NCI-H1092 (cell line): ENCODE measurements at places on chromosomes 2 and 18.

DNA sequence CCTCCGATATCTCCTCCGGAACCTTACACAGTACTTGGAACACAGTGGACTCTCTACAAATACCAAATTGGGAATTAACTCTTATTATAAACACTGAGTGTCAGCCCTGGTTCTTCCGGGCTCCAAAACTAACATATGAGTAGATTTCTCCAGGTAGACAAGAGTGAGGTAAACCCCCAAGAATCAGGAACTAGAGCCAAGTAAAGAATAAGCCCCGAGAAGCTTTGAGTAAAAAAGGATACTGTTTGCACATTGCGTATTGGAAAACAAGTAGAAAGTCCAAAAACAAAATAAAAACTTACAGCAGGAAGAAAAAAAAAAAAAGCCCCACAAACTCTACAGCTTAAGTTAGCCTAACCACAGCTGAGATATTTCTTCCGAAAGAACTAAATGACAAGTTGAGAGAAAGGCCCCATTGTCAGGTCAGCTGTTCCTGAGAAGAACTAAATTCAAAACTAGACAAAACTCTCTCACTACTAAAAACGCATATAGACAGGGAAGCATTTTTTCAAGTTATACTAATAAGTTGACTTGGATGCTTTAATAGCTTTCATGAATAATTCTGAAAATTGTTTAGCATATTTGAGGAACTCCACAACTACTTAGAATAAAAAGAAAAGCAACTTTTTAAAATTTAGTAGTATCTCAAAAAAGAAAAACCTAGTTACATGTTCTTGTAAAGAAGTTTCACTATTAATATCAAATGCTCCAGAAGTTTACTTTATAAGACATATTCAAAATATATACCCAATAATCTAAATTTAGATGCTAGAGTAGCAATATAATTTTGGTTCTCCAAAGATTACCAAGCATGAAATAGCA is 4.3 kb upstream of the HAAO start:
- DNase-seq, result no peak

- no peak for DNase-seq
These were observed 1453.1 kb upstream of the SLC39A10 start for GRCh38 chr2:194203898-194204297.

DNA sequence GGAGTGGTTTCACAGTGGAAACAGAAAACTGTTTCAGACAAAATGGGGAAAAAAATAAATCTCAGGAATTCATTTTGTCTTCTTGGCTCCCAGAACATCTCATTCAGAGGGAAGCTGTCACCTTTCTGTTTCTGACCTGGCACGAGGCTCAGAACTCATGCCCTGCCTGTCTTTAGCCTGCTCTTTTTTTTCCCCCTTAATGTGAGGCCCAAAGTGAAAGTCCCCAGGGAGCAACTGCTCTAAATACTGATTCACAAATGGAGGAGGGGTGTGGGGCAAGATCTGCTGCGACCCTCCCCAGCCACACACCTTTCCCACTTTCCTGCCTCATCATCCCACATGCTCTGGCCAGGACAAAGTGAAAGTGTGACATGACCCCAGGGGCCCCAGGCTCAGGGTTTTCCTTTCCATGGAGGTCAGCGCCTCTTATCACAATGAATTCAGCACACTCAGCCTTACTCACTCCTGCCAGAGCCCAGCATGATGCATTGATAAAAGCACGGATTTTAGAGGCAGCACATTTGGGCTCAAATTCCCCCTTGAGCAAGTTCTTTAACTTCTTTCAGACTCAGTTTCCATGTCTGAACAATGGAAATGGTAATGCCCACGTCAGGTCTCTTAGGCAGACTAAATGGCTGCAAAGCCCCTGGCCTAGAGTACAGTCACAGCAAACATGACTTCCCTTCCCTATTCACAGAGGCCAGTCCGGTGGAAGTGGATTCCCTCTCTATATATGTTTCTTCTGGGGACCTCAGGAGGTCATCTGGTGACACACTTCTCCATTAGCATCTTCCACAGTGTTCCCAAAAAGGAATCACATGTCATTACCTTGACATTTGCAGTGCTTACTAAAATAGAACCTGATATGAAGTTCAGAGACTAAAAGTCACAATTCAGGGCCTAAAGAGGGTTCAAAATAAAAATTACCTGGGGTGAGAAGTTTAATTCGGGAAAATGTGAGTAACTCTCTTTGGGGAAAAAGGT is 55.3 kb upstream of the TMEM163 start:
- no peak for DNase-seq

GRCh38 chr2:176268976-176269318 is 295 bp upstream of the MTX2 start:
- DNase-seq, result no peak

DNA sequence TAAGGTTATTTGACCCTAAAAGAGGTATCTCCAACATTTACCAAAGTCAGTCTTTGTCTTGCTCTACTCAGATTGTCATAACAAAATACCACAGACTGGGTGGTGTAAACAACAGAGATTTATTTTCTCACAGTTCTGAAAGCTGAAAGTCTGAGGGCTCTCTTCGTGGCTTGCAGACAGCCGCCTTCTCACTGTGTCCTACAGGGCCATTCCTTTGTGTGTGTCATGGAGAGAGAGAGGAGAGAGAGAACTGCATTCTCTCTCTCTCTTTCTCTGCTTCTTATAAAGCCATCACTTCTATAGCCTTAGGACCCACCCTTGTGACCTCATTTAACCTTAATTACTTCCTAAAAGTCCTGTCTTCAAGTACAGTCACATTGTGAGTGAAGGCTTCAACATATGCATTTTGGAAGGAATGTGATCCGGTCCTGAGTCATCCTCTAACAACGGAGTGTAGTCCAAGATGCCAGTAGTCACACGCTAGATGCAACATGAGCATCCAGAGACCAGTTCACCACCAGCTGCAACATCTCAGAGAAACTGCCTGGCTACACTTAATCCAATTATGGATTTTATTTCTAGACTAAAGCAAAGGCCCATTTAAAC is 130.2 kb downstream of the CD226 start:
- DNase-seq, result no peak

- no peak for DNase-seq
These were observed 531.2 kb upstream of the VRK2 start for GRCh38 chr2:57515366-57515765.

DNA sequence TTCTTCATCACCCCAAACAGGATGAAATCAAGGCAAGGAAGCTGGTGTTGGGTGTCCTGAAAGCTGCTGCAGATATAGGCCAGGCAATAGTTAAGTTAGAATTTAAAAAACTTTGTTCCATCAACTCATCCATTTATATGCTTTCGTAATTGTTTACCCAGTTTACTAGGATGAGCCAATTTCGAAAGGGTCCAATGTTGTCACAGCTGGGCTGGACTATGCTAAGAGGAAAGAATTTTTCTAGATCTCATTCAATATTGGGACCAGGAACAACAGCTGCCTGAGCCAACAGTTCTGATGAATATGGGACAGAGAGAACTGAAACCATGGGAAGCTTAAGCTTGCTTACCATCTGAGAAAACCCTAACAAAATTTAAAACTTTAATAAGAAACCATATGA is 21.6 kb upstream of the SP3 start:
- DNase-seq, result no peak

- no peak for DNase-seq
These were observed 48.2 kb downstream of the CXCR4 start for GRCh38 chr2:136069773-136070172.

GRCh38 chr18:58407649-58408407 is 221.1 kb downstream of the ALPK2 start:
- no peak for DNase-seq

GRCh38 chr2:58030771-58031170 is 15.8 kb upstream of the VRK2 start:
- DNase-seq, result no peak

GRCh38 chr2:9821805-9822445 is 21.3 kb upstream of the TAF1B start:
- DNase-seq, result no peak

- DNase-seq, result no peak
These were observed 43.5 kb upstream of the LRRTM1 start for GRCh38 chr2:80348078-80348477.

- DNase-seq, result no peak
These were observed 98.4 kb downstream of the PLEKHM3 start for GRCh38 chr2:207926989-207927300.

- no peak for DNase-seq
These were observed 34.4 kb upstream of the RAPGEF4 start for GRCh38 chr2:172701250-172701649.

- DNase-seq, result no peak
These were observed 6.7 kb downstream of the DLX1 start for GRCh38 chr2:172091761-172092566.

DNA sequence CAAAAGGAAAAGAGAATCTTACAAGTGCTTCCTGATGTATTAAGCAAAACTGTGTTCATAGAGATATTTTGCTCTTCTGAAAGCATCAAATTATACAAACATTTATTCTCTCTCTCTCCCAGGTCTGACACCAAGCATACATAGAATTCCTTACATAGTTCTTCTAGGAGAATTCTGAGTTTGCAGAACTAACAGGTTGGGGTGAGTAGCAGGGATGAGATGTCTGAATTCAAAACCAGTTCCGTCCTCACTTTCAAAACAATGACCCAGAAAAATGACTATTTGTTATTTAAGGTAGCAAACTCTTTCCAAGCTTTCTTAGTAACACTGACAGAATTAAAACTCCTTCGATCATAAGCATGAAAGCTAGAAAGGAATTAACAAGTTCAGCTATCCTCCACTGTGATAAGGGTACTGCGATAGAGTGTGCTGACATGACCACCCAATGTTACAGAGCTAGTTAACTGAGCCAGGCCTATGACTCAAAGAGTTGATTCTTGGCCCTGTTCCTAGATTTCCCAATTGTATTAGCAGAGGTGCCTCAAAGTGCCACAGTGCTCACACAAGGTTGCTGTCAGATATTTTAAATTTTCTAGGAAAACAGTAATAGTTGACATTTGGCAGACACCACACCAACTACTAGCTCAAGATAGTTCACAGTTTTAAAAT is 85.8 kb upstream of the SETBP1 start:
- no peak for DNase-seq

DNA sequence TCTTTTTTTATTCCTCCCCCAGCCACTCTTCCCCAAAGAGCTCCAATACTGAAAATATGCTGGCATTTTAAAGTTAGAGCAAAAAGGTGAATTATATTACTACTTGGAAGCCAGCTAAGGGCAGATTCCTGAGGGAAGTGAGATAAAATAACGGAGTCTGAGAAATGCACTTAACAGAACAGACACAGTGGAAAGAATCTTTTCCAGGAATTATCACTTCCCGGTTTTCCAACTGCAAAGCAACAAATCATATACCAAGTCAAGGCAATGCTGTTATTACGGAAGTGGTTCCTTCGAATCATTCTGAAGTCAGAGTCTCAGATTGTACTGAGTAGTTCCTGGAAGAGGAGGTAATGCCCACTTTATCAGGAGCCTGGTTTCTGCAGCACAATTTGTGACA is 435.0 kb upstream of the SPRED2 start:
- DNase-seq, result no peak

GRCh38 chr2:73292906-73293533 is 328 bp downstream of the EGR4 start:
- no peak for DNase-seq

- no peak for DNase-seq
These were observed 50.6 kb downstream of the BMPR2 start for GRCh38 chr2:202426751-202427150.

- DNase-seq, result no peak
These were observed 41.1 kb downstream of the MRPS9 start for GRCh38 chr2:105078906-105079495.

DNA sequence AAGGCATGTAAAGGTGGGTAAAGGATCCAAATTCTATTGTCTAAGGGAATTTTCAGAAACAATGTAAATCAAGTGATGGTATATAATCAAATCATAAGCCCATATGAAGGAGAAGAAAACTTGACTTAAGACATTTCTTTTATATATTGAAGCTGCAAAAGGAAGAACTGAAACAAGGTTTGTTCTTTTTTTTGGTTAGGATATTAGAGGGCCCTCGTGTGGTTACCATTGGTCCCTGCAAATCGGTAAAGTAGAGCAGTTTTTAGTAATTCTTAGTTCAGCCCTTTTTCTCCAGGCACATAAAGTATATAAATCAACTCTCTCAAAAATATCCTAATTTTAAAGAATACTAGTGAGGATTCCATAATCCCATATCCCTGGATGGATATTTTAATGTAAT is 105.6 kb upstream of the STK17B start:
- no peak for DNase-seq

DNA sequence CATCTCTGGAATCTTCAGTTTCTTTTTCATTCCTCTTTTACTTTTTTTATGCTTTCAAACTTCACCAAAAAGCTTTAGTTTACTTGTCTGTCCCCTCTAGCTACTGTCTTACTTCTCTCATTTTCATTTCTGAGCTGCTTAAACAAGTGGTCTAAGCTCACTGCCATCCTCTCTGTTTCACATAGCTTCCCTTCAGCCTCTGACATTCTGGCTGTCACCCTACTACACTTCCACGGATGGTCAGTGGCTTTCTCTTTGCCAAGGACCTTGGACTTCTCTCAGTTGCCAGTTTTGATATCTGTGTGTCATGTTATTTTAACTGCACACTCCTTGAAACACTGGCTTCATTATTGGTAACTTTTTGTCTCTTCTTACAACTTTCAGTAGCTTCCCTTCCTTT is 176.1 kb downstream of the IKZF2 start:
- no peak for DNase-seq

DNA sequence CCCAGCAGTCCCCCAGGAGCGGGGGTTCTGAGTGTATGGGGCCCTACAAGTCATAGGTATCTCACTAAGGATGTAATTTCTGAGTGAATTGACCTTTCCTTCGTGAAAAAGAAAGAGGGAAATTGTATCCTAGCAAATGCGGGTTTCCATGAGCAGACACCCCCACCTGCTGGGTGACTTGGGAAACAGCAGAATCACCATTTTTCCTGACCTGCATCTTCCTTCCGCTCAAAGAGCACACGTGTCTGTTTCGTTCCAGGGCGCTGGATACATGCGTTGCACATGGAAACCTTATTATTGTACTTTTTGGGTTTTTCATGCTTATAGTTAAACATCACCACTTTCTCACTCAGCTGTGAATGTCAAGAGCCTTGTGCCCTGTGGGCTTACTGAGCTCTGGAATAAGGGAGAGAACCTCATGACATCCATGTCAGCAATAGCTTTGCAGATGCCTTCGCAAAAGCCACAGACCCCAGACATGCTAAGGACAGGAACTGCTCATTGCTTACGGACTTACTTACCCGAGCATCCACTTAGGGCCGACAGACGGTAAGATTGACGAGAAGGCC is 132.8 kb downstream of the TPO start:
- DNase-seq, result no peak

DNA sequence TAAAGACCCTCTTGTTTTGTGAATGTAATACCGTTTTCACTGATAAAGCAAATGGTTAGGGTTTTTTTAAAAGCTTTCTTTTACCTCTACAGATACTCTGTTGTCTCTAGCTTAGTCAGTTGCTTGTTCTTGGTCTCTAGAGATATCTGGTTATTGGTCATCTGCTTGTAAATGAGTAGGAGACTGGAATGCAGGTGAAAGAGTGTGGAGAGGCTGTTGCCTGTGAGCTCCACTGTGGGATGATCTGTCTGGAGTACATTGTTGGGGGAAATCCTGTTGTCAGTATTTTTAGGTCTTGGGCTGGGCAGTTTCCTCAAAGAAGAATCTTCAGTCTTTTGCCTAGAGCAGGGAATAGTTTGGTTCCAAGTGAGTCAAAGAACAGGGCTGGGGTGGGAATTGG is 67.7 kb downstream of the SMCHD1 start:
- DNase-seq, result no peak
